ENCODE measurements at places on chromosomes 3 and 15.

- no peak for DNase-seq
These were observed 8.2 kb upstream of the LCTL start for GRCh38 chr15:66573719-66574595.

DNA sequence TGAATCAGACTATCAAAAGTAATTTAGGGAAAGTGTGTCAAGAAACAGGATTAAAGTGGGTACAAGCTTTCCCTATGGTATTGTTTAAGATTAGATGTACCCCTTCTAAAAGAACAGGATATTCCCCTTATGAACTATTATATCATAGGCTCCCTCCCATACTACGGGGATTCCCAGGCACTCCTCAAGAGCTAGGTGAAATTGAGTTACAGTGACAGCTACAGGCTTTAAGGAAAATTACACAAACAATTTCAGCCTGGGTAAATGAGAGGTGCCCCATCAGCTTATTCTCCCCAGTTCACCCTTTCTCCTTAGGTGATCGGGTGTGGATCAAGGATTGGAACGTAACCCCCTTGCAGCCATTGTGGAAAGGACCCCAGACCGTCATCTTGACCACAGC lies 240.8 kb upstream of the CNTN6 start:
- DNase-seq: no peak

DNA sequence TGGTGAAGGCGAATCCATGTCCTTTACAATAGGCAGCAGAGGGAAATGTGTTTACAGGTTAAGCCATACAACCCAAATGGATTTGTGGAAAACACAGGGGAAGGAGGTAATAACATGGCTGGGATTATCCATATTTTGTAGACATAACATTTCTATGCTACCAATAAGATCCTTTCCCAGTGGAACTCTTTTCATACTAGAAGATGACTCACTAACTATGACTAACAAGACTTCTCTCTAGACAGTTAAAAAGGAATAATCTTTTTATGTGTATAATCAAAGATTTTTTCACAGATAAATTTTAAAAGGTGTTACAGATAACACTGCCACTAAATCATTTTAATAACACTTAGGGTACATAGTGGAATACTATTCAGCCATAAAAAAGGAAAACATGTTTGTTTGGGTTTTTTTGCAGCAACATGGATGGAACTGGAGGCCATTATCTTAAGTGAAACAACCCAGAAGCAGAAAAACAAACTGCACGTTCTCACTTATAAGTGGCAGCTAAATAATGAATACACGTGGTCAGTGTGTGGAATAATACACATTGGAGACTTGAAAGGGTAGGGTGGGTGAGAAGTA lies 39.6 kb downstream of the VPS13C start:
- no peak for DNase-seq

GRCh38 chr3:39272191-39272590 lies 7.6 kb downstream of the CX3CR1 start:
- peak; percentile 2 for DNase-seq

DNA sequence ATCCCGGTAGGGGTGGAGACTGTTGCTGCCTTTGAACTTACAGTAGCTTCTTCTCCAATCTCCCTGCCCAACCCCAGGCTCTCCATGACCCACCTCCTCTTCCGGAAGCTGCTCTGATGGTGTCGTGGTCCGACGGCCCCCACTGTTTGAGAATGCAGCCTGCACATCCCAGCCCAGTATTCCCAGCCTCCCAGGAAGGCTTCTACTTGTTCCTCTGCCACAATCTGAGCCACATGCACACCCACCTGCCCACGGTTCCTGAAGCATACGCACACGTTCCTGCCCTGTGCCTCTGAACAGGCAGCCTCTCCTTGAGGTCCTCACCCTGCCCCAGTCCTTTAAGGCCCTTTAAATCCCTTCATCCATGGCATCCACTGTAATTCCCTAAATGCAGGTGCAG lies 57.4 kb downstream of the ABTB1 start:
- DNase-seq: no peak

DNA sequence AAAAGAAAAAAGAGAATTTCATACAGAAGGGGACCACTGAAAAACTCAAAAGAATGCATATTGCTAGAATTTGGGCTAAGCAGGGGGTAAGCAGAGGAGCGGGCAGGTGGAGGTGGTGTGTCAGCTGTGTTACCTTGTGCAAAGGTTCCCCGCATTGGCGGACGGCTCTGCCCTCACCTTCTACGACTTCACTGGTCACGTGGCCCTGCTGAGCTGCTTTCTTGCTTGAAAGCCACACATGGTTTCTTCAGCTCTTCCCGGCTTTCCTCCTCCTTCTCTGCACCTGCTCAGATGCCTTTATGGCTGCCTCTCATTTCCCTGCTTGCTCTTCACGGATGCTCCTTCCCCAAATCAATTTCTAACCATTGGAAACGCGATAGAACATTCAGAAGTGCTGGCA lies 30.5 kb downstream of the FAH start:
- no peak for DNase-seq

DNA sequence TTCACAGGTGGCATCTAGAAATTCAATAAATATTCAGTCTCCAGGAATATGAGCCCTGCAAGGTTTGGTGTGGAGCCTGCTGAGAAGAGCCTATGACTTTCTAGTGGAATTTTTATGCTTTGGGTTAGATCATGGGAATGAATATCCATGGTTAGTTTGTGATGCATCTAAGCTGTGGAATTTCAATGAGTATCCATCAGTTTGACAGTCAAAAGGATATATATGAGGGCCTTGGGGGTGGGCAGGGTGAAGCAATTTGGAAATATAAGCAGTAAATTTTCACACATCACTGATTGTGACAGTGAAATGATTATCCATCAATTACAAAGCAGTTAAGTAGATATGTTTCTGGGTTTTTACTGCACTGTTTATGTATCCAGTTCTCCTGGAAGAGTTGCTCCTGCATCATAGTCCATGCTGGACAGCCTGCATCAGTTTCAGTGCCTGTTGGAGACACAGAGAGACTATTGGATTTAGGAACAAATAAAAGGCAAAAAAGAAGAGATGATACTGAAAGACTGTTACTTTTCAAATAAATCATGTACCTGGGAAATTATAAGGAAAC lies 530.8 kb downstream of the MFSD1 start:
- DNase-seq: no peak

DNA sequence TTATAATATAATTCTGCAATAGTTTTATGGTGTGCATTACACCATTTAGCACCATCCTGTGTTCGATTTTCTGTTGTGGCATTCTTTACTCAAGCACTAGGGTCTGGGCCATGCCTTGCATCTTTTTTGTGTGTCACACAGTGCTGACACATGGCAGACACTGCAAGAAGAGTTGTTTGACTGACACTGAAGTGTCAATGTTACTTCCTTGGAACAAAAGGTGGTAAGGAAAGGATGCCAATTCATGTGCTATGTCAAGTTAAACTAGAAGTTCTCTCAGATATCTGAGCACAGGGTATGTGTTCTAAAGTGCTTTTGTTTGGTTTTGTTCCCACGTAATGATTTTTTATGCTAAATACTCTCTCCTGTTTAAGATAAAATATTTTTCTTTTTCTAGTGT lies 102.5 kb upstream of the UNC13C start:
- DNase-seq: no peak

- peak; percentile 86 for DNase-seq
These were observed 36.0 kb downstream of the TSPAN3 start for GRCh38 chr15:77034695-77035489.

DNA sequence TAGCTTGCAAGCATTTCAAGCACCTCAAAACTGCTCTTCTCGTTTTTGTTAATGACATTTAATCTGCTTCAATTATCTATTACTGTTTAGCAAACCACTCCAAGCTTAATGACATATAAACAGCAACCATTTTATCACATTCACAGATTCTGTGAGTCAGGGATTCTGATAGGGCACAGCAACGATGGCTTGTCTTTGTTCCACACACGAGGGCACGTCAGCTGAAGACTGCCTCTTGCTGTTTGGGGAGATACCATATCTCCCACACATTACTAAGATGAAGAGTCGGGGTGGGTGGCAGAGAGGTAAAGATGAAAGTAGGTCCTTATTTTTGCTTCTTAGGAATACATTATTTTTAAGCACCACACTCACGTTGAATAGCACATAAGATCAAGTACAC lies 19.3 kb downstream of the CPOX start:
- no peak for DNase-seq

DNA sequence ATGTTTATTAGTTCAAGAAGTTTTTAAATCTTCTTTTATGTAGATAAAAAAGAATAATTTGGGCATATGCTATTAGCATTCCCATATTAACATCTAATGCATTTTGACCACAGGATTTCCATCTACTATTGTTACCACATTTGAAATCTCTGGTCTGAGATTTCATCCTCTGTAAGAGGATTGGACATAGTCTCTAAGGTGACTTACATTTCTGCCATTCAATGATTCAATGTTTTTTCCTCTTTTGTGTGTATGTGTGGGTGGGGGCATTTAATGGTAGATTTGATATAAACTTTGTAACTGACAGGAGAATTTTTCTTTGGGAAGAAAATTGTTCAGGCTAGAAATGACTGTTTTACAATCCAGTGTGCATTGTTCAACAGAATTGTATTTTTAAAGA lies 307.3 kb upstream of the RBMS3 start:
- DNase-seq: no peak

DNA sequence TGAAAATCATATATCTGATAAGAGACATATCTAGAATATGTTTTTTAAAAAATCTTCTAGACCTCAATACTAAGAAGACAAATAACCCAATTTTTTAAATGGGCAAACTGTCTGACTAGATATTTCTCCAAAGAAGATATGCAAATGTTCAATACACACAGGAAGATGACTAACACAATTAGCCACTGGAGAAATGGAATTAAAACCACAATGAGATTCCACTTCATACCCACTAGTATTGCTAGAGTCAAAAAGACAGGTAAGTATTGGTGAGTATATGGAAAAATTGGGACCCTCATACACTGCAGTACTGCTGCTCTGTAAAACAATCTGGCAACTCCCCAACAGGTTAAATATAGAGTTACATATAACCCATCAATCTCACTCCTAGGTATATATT lies 33.1 kb upstream of the TOPAZ1 start:
- no peak for DNase-seq

GRCh38 chr3:48082580-48083184 lies 66.5 kb upstream of the MAP4 start:
- no peak for DNase-seq

- no peak for DNase-seq
These were observed 1082.2 kb downstream of the NAALADL2 start for GRCh38 chr3:175941352-175941751.

DNA sequence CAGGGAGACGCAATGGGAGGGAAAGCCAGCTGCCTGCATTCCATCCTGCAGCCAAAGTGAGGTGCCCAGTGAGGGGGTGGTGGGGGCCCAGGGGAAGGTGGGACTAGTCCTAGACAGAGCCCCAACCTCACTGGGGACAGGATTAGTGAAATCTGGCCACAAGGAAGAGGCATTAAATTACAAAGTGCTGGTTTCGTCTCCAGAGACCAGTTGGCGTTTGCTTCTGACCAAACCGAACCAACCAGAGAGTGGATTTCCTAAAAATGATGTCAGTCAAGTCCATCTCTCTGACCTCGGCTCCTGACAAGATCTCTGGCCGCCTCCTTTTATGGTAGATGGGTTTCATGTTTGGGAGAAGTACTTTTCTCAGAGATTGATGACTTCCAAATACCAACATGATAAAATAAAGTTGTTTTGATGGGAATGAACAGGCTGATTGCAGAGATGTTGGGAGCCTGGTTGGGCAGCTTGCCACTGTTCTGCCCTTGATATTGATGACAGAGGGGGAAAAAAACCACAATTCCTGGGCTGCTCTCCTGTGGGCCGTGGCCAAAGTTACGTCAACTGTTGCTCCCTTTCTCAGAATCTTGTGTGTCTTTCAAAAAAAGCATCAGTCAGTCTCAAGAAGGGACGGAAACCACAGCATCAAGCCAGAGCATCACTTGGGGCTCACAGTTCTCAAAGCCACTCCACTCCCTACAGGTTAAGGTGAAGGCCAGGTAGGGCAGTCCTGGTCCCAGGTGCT lies 24.6 kb downstream of the ITGA11 start:
- peak; percentile 26 for DNase-seq

GRCh38 chr15:84938726-84939125 lies 42.9 kb upstream of the PDE8A start:
- DNase-seq: no peak

- DNase-seq: peak; percentile 75
These were observed 7.6 kb upstream of the NR2E3 start for GRCh38 chr15:71802770-71803169.

- no peak for DNase-seq
These were observed 921.1 kb downstream of the FHIT start for GRCh38 chr3:60330107-60330506.

DNA sequence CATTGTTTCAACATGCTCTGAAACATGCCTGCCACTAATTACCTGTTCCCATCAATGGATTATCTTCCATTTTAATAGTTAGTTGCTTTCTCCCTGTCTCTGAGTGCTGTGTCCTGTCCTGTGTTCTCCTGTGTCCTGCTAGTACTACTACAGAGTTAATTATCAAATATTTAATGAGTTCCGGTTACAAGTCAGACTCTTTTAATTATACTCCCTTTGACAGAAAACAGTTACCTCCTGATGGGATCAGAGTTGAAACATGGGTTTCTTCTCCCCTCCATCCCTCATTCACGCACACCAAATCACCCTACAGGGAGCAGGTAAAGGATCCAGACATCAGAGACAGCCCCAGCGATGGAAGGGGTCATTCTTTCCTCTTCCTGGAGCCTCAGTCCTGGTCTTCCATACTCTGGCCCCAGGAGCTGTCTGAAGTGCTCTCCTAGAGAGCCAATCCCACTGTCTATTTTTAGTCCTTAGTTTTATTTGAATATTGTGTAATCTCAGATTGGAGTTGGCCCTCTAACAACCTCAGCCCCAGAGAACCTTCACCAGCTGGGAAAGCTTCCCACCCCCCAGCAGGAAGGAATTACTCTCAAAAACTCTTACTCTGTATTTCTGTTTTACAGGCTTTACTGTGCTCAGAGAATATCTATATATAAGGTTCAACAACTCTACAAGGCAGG lies 137.0 kb upstream of the C2CD4B start:
- DNase-seq: no peak

GRCh38 chr3:46926039-46926438 lies 48.5 kb downstream of the PTH1R start:
- no peak for DNase-seq

DNA sequence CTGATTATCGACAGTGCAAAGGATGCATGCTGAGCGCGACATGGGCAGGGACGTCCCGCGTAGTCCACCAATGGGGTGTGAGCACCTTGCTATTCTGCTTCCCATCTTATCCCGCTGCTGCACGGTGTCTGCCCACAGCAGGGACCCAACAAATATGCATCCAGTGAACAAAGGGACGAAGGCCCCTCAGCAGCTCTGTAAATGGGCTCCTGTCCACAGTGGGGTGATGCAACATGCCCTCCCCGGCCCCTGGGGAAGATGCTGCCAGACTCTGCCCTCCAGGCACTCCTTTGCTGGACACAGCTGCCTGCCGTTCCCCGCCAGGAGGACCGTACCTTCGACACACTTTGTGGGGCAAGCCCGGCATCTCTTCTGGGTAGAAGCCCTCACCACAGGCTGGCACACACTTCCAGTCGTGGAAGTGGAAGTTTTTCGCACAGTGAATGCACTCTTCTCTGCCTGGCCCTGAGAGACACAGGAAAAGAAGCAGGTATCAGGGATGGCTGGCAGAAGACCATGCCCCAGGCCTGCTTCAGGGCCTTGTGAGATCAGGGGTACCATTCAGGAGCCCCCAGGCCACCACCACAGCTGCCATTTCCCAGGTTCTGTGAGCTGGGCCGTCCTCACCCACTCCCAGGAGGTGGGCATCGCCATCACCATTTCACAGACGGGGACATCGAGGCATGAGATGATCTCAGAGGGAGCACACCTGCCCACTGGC lies 18.2 kb upstream of the SNRPA1 start:
- DNase-seq: no peak
